Esophagus squamous epithelium (tissue), 5 donors: ENCODE measurements at places on chromosomes 7 and 10. TPM values are rescaled to one million over a fixed set of nuclear protein-coding genes. Genes with fewer than 3 reads are reported as not detected.

GRCh38 chr7:90719155-90719554 is 123.0 kb downstream of the CDK14 start:
- no peaks in the 10 kb centered on the region for H3K27me3 ChIP-seq
- H3K4me1 ChIP-seq = no peaks in the 10 kb centered on the region
- no peak overlapping the region for H3K27ac ChIP-seq
- no peak for DNase-seq

DNA sequence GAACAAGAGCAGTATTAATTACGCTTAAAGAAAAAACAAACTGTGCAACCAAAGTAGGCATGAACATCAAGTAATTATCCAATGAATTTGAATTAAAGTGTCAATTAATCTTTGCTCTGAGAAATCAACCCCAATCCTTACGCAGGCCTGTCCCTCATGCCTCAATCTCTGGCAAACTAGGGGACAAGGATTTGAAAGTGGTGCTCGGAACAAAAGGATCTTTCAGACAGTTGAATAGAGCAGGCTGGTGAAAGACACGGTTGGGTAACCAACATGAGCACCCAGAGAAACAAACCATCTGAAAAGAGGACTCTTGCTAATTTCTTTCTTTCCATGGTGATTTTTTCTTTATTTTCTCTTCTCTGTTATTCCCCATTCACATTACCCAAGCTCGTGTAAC is 203.5 kb upstream of the PHF14 start:
- H3K27me3 ChIP-seq = no peaks in the 10 kb centered on the region
- DNase-seq = no peak
- H3K36me3 ChIP-seq = no peaks in the 10 kb centered on the region
- H3K4me1 ChIP-seq = no peaks in the 10 kb centered on the region

DNA sequence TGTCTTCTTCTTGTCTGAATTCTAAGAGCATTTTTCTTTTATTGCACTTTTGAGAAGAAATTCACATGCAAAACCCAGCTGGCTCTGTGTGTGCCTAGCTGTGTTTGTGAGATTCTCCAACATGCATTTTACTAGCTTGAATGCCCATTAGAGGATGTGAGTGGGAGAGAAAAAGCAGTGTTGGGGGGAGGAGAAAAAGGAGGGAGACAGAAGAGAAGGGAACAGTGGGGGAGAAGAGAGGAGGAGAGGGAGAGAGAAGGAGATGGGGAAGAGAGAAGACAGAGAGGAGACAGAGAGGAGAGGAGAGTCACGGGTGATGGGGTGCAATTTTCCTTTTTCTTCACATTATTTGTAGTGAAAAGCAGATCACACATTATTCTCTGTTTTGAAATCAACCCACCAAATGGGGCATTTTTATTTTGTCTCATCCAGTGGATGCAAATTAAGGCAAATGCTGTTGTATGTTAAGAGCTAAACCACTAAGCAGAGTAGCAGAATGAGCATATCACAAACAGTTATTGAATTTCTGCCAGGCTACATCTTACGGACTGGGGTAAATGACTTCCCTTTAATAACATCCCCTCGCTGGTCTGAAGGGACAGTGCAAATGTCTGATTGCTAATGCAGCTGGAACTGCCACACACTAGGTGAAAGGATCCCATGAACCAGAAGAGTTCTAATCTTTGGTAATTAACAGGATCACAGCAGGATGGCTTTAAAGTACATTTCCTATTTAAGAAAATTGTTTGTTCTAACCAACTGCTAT is 849 bp downstream of the LRRN3 start:
- peak overlapping the region; percentile 29 for H3K4me3 ChIP-seq
- no peaks in the 10 kb centered on the region for H3K36me3 ChIP-seq
- H3K4me1 ChIP-seq = no peaks in the 10 kb centered on the region
- no peak for DNase-seq

- H3K4me3 ChIP-seq = no peak overlapping the region
- H3K36me3 ChIP-seq = no peaks in the 10 kb centered on the region
- no peak overlapping the region for H3K27ac ChIP-seq
- no peaks in the 10 kb centered on the region for H3K4me1 ChIP-seq
- no peak for DNase-seq
These were observed 114.5 kb downstream of the GRID1 start for GRCh38 chr10:86252079-86252478.

PLEKHS1 gene
- total RNA-seq = not detected

- no peaks in the 10 kb centered on the region for H3K4me1 ChIP-seq
- H3K36me3 ChIP-seq = no peaks in the 10 kb centered on the region
- H3K4me3 ChIP-seq = no peak overlapping the region
- DNase-seq = no peak
- H3K27ac ChIP-seq = no peak overlapping the region
- H3K27me3 ChIP-seq = peaks cover 22% of the 10 kb centered on the region
These were observed 205.4 kb upstream of the YAE1 start for GRCh38 chr7:39360766-39361165.

EXOC4 gene
- 35.3 TPM for total RNA-seq

GRCh38 chr10:31678139-31678536 is 250.5 kb downstream of the ARHGAP12 start:
- no peaks in the 10 kb centered on the region for H3K36me3 ChIP-seq
- no peaks in the 10 kb centered on the region for H3K27me3 ChIP-seq
- no peak for DNase-seq
- H3K27ac ChIP-seq = peak overlapping the region; percentile 69

PPP1R9A gene
- total RNA-seq = 0.22 TPM

DNA sequence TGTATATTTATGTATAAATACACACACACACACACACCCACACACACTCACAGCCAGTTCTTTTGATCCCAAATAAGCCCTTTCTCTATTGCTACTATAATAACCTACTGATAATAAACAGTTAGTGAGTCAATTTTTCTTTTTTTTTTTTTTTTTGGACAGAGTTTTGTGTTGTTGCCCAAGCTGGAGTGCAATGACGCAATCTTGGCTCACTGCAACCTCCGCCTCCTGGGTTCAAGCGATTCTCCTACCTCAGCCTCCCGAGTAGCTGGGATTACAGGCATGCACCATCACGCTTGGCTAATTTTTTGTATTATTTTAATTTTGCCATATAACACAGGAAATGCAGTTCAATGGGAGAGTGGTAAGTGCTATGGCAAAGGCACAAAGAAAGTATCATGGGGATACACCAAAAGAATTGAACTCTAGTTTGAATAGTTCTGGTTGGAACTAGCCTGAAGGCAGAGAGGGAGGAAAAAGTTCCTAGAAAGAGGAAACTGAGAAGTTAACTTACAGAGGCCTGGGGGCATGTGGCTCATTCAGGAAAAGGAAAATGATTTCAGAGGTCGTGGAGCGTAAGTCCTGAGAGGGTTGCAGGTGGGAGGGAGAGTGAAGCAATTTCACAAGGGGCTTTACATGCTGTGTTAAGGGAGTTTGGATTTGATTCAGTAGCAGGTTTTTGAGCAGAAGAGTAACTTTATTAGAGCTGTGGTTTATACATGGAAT is 44.4 kb upstream of the JCAD start:
- H3K27me3 ChIP-seq = no peaks in the 10 kb centered on the region
- no peak overlapping the region for H3K27ac ChIP-seq
- DNase-seq = no peak
- no peak overlapping the region for H3K4me3 ChIP-seq
- H3K4me1 ChIP-seq = no peaks in the 10 kb centered on the region

GRCh38 chr10:102406815-102407214 is 11.3 kb downstream of the NFKB2 start:
- H3K36me3 ChIP-seq = peaks cover 15% of the 10 kb centered on the region
- H3K4me3 ChIP-seq = no peak overlapping the region
- H3K4me1 ChIP-seq = peaks cover 12% of the 10 kb centered on the region
- no peak for DNase-seq

DNA sequence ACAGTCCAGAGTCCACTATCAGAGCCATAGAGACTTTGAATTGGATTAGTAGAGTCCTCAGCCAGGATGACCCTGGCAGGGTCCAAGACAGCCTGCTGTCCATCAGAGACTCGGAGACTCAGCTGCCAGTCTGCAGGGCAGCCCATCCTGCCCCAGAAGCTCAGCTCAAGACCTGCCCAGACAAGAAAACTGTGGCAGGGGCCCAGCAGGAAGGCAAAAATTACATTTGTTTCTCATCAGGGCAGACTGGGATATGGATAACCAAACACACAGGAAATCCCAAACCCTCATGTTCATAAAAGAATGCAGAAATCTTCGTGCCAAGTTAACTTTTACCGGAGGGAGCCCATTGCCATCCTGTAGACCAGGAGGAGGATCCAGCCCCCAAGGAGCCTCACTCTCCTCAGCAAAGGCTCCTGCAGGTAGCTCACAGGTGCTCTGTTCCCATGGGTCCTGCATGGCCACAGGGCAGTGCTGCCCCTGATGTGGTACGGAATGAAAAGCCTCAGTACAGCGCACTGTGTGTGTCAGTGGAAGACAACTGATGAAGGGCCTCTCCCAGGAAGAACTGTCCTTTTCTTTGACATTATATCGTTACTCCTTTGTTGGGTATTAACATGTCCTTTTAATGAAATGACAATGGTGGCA is 222.2 kb downstream of the KCNMA1 start:
- H3K27ac ChIP-seq = no peak overlapping the region
- H3K4me1 ChIP-seq = peaks cover 7% of the 10 kb centered on the region
- no peak for DNase-seq

CFAP46 gene
- total RNA-seq = 0.32 TPM

DNA sequence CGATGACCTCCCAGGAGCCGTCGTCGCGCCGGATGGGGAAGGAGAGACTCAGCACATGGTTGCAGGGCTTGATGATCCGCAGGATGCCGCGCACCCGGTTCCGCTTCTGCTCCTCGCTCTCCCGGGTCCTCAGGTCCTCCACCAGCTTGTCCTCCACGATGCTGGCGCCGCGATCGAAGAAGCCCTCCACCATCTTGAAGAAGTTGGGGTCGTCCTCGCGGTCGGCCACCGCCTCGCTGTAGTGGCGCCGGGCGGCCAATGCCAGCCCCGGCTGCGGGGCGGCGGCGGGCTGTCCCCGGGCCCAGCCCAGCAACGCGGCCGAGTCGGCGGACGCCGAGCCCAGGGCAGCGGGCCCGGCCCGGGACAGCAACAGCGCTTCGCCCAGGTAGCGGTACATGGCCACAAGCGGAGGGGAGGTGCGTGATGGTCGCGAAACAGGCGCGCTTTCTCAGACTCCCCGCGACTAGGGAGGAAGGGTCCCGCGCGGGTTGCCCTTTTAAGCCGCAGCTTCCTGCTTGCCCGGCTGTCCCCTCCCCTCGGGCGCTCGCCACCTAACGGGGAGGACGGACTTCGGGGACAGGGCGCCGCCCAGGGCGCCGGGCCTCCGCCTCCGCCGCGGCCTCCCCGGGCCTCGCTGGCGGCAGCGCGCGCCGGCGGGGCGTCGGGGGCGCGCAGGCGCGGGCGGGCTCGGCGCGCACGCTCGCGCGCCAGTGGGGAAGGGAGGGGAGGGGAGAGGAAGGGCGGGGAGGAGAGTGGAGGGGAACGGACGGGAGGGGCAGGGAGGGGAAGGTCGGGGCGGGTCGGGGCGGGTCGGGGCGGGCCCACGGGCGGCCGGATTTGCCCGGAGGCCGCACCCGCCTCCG is at the start of the genes GLUD1 and SHLD2:
Gene GLUD1, minus strand, starts transcription at position 471 of the 863 bp plus-strand sequence. Its CDS starts 74 bp downstream, at position 397.
Gene SHLD2, plus strand, starts transcription at position 834 of the 863 bp plus-strand sequence. CDS start 56,149 bp downstream, outside the sequence.
- no peaks in the 10 kb centered on the region for H3K27me3 ChIP-seq
- peak within 1 kb of the TSS; percentile 83 for H3K4me3 ChIP-seq
- H3K27ac ChIP-seq = peak within 1 kb of the TSS; percentile 100
- H3K36me3 ChIP-seq = peaks cover 24% of the 10 kb centered on the region
- peak; percentile 67 for DNase-seq
- peaks cover 20% of the 10 kb centered on the region for H3K4me1 ChIP-seq

ADAM8 gene
- 5.7 TPM for total RNA-seq

GRCh38 chr10:110686047-110686446 is 41.9 kb downstream of the RBM20 start:
- no peak overlapping the region for H3K4me3 ChIP-seq
- DNase-seq = no peak
- H3K36me3 ChIP-seq = no peaks in the 10 kb centered on the region
- H3K27ac ChIP-seq = no peak overlapping the region
- no peaks in the 10 kb centered on the region for H3K27me3 ChIP-seq

DNA sequence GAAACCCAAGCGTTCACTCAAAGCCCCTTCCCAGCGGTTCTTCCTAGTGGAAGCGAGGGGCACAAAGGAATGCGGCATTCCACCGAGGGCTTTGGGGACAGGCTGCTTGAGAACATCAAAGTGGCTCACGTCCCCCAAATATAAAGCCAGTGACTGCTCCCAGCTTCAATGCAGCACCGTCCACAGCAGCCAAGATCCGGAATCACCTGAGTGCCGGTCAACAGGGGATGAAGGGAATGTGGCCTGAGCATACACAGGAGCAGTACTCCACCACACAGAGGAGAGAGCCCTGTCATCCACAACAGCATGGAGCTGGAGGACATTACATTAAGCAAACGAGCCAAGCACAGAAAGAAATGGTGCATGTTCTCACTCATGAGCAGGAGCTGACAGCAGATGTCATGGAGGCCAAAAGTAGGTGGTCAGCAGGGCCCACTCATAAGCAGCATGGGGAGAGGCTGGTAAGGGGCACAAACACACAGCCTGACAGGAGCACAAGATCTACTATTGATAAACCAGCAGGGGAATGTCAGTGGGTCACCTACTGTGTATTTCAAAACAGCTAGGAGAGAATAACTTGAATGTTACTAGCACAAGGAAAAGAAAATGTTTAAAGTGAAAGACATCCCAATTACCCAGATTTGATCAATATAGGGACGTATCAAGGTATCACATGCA is 79.5 kb downstream of the DIP2C start:
- H3K4me3 ChIP-seq = no peak overlapping the region
- H3K4me1 ChIP-seq = peaks cover 18% of the 10 kb centered on the region
- H3K27ac ChIP-seq = no peak overlapping the region
- no peaks in the 10 kb centered on the region for H3K36me3 ChIP-seq
- H3K27me3 ChIP-seq = no peaks in the 10 kb centered on the region
- no peak for DNase-seq

CARD11 gene
- 0.92 TPM for total RNA-seq

DNA sequence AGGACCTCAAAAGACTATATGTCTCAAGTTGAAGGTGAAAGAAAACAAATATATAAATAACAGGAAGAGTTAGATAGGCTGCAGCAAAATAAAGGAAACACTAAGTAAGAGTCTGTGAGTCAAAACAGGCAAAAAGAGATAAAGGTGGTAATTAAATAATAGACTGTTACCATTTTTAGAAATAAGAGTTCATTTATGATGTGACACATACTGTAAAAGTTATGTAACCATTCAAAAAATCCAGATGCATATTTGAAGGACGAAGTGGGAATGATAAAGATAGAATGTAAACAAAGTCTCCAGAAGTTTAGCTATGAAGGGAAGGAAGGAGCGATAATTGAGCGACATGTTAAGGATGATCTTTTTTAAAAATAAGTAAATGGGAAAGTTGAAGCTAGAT is 50.5 kb downstream of the HECTD2 start:
- no peak overlapping the region for H3K4me3 ChIP-seq
- H3K27ac ChIP-seq = no peak overlapping the region
- no peak for DNase-seq
- no peaks in the 10 kb centered on the region for H3K27me3 ChIP-seq
- no peaks in the 10 kb centered on the region for H3K4me1 ChIP-seq

DNA sequence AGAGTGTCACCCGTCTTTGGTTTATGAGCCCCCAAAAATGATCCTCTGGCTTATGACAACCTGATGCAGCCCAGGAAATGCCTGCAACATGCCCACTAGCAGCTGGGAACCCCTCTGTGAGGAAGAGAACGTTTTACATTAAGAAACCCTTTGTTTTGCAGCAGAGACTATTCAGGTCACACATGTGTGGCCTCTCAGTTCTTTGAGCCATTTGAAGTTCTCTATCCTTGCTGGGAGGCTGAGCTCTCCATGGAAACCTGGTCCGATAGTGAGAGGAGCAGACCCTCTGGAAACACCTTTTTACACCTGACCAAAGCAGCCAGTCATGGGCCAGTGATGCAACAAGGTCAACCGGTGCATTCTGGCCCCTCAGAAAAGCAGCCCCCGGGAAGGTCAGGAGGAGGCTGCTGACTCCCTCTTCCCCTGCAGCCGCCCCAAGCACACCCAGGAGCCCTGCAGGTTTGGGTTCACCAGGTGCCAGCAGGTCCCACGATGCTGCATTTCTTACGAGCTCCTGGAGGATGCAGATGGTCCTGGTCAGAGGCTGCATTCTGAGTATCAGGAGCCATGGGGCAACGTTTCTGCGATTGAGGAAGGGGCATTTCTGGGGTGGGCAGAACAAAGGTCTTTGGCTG is 134.3 kb downstream of the ZMYND11 start:
- H3K36me3 ChIP-seq = no peaks in the 10 kb centered on the region
